Posterior vena cava (tissue), 2 donors: ENCODE measurements at places on chromosomes 6 and 20. TPM values are rescaled to one million over a fixed set of nuclear protein-coding genes. Genes with fewer than 3 reads are reported as not detected.

- no peak for DNase-seq
Observed at GRCh38 chr6:46760925-46761324, 14.2 kb downstream of the ANKRD66 start.

GRCh38 chr6:46217671-46218131, 46.9 kb upstream of the ENPP5 start:
- peak; percentile 83 for DNase-seq

DNA sequence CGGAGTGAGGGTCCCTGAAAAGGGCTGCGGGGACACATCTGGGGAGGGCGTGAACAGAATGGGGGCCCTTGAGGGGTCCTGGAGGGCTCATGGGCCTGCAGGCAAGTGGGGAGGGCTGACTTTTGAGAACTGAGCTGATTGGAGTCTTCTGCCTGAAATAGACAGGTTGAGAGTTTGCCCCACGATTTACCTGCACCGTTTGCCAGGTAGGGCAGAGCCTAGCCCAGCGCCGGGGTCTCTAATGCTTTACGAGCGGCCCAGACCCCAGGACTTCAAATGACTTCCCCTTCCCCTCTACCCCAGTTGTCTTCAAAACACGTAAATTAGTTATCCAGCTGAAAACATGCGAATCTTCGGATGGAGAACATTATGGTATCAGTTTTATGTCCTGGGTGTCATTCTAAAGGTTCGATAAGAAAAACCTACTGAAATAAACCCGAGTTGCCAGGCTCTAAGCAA, 1.3 kb downstream of the PLCB1 start:
- peak; percentile 79 for DNase-seq

ANGPT4 gene
- total RNA-seq, result 1.1 TPM

DNA sequence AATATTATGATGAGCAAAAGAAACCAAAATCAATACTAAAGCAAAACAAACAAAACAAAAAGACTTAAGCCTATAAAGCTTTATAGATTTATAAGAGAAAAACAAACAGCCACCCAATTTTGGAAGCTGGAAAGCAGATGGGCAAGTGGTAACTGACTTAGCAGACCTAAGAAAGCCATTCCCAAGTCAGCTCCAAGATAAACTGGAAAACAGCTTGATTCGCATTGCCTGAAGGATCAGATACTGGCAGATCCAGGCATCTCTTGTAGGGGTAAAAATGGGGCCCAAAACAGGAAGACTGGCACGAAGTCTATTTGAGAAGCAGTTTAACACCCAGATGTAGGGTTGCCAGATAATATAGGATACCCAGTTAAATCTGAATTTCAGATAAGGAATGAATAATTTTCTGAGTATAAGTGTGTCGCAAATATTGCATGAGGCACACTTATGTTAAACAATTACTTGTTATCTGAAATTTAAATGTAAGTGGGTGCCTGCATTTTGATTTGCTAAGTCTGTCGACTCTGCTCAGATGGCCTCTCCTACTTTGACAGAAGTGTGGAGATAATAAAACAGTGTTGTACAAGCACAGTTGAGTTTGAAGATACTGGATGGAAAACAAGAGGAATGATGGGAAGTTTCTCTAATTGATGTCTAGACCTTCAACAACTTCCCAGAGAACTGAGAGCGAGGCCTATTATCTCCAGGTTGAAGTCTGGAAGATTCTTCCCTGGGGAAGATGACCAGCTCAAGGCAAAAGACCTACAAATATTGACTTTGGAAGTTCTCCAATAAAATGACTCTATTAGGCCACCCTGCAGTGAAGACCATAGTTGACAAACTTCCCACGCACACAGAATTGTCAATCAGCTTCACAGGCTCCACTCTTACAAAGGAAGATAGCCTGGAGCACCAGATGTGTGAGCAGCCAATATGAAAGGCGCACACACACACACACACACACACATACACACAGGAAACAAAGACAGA, 113.4 kb downstream of the FAM50B start:
- DNase-seq, result no peak

IPCEF1 gene
- 4.0 TPM for total RNA-seq

DNA sequence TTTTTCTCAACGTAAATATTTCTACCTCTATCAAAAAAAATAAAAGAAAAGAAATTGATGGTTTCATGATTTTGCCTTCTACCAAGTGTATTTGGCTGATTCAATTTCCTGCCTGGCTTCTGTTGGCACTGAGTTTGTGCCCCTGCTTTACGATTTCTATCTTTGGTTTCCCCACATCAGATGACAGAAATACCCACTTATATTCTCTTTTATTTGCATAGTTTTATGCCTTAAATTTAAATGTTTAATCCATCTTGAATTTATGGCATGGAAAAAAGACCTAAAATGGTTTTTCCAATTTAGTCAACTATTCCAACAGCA, 34.3 kb downstream of the RNF24 start:
- DNase-seq, result no peak

GRCh38 chr6:148214667-148215066, 128.0 kb upstream of the SASH1 start:
- no peak for DNase-seq
